Regular cardiac myocyte (primary cell): ENCODE measurements at places on chromosomes 6 and 20. TPM values are rescaled to one million over a fixed set of nuclear protein-coding genes. Genes with fewer than 3 reads are reported as not detected.

PDE7B gene
- 60.0 and 71.6 TPM in 2 replicates for total RNA-seq

LY6G6D gene
- total RNA-seq: not detected in 2 replicates

ADGRB3 gene
- under 0.01 TPM in 1 of 2 replicates, not detected in the other for total RNA-seq

FOXF2 gene
- total RNA-seq: 0.28 and 0.58 TPM in 2 replicates

IL17A gene
- total RNA-seq: not detected in 2 replicates
